IPS DF 6.9 (cell line): ENCODE measurements at places on chromosomes 6 and 20.

- no peaks in the 10 kb centered on the region; the same call in 1 of the 2 replicates for H3K36me3 ChIP-seq
- no peak overlapping the region for H3K27ac ChIP-seq
- no peaks in the 10 kb centered on the region for H3K27me3 ChIP-seq
These were observed 5.8 kb upstream of the KIAA0408 start for GRCh38 chr6:127464881-127465459.

DNA sequence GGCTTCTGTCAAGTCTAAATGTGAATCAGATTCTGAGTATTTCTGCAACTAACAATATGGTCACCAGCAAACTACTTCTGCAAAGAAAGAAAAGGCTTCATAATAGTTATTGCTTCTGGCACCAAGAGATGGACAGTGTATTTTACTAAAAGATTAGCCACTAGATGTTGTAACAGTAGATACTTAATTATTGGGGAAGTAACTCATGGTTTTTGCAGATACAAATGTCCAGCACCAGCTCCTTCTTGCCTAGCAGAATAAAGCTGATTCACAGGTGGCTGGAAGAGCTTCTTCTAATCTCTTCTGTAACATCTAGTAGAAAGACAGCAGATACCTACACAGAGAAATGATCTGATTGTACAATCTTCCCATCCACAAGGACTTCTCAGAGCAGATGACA lies 21.2 kb downstream of the ATXN1 start:
- DNase-seq: no peak
- H3K4me1 ChIP-seq: no peaks in the 10 kb centered on the region; the same call in 1 of the 2 replicates
- H3K27ac ChIP-seq: no peak overlapping the region
- no peak overlapping the region for H3K4me3 ChIP-seq

DNA sequence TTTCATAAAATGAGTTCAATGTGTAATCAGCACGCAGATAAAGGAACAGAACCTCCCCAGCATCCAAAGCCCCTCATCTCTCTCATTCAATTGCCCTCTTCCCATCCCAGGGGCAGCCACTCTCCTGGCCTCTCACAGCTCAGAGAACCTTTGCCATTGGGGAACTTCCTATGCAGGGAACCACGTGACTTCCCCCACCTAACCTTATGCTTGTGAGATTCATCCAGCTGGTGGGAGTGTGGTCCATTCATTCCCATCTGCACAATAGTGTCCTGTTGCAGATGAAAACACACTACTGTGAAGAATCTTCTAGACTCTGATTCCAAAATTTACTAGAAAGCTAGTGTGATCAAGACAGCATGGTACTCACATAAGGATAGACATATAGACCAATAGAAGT lies 299.3 kb downstream of the CDH4 start:
- no peak overlapping the region for H3K27ac ChIP-seq
- H3K27me3 ChIP-seq: no peaks in the 10 kb centered on the region
- DNase-seq: no peak
- H3K4me3 ChIP-seq: no peak overlapping the region
- no peaks in the 10 kb centered on the region for H3K36me3 ChIP-seq
- no peaks in the 10 kb centered on the region for H3K4me1 ChIP-seq

GRCh38 chr6:113707194-113707593 lies 150.0 kb upstream of the MARCKS start:
- H3K36me3 ChIP-seq: no peaks in the 10 kb centered on the region
- DNase-seq: no peak
- no peak overlapping the region for H3K4me3 ChIP-seq
- H3K4me1 ChIP-seq: no peaks in the 10 kb centered on the region; the same call in 1 of the 2 replicates
- H3K27me3 ChIP-seq: no peaks in the 10 kb centered on the region

DNA sequence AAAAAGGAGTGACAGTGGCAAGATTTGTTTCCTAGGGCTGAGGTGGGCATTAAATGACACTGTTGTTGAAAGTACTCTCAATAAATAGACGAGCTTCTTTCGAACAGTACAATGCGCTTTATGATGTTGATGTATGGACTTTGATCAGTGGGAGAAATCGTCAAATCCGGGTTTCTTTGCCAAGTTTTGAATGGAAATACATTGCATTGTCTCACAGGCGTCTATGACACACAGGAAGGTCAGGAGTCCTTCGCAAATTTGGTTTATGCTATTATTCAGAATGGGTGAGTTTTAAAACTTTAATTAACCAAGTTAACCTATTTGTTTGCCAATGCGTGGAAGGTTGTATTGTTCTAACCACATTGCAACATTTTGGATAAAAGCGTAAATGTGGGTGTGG lies 547.3 kb upstream of the SLC35B3 start:
- no peak overlapping the region for H3K4me3 ChIP-seq
- DNase-seq: no peak
- H3K27me3 ChIP-seq: no peaks in the 10 kb centered on the region
- no peaks in the 10 kb centered on the region for H3K4me1 ChIP-seq
- H3K36me3 ChIP-seq: no peaks in the 10 kb centered on the region
- no peak overlapping the region for H3K27ac ChIP-seq

GRCh38 chr20:1266167-1266973 lies at the start of gene SNPH:
TSS of gene SNPH (plus strand) at chr20:1266294. CDS start at chr20:1296240, 29,946 bp downstream.
- no peaks in the 10 kb centered on the region for H3K36me3 ChIP-seq
- no peak within 1 kb of the TSS for H3K27ac ChIP-seq
- H3K27me3 ChIP-seq: no peaks in the 10 kb centered on the region
- DNase-seq: no peak

DNA sequence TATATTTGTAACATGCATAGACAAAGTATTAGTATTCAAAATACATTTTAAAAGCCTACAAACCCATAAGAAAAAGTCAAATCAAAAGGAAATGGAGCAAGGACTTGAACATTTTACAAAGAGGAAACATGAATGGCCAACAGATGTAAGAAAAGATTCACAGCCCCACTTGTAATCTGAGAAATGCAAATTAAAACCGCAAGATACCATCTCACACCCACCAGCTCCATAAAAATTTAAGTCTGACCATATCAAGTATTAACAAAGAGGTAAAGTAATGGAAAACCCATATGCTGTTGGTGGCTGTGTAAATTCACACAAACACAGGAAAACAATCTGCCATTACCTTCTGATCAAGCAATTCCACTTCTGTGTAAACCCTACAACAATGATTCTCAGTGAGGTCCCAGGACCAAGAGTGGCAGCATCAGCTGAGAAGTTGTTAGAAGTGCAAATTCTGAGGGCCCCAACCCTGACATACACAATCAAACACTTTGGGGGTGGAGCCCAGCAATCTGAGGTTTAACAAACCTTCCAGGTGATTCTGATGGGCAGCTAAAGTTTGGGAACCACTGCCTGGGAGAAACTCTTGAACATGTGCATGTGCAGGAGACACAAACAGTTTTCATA lies 30.9 kb downstream of the BCL2L1 start:
- DNase-seq: no peak
- peaks cover 3% of the 10 kb centered on the region; the same call in 1 of the 2 replicates for H3K4me1 ChIP-seq
- no peak overlapping the region for H3K27ac ChIP-seq
- H3K27me3 ChIP-seq: no peaks in the 10 kb centered on the region
- H3K36me3 ChIP-seq: no peaks in the 10 kb centered on the region

- no peaks in the 10 kb centered on the region for H3K27me3 ChIP-seq
- no peaks in the 10 kb centered on the region for H3K4me1 ChIP-seq
- H3K36me3 ChIP-seq: no peaks in the 10 kb centered on the region
These were observed 329.8 kb upstream of the EPHA7 start for GRCh38 chr6:93749191-93749590.
